ENCODE measurements at places on chromosomes 11 and 22.

GRCh38 chr11:125542709-125543108 lies 26.6 kb upstream of the EI24 start:
- DNase-seq: no peak

DNA sequence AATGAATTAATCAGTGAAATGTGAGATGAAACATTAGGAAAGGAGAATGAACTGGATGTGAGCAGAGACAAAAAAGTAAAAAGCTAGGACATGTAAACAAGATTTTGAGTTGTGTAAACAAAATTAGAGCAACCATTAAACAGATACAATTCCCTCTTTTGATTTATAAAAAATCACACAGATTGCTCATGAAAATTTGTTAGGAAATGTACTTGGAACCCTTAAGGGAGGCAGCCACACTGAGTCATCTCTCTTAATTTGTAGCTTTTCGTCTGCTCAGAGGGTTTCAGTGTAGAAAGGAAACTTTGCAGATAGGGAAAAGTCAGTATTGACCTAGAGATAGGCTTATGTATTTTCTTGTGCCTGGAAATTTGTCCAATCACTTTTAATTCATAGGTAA lies 49.6 kb upstream of the ME3 start:
- no peak for DNase-seq

GRCh38 chr11:20089796-20090653 lies 70.2 kb downstream of the DBX1 start:
- no peak for DNase-seq

- DNase-seq: no peak
Observed at GRCh38 chr22:47693606-47694005, 931.2 kb downstream of the TBC1D22A start.

GRCh38 chr11:116901211-116901610 lies 63.8 kb upstream of the APOA1 start:
- DNase-seq: no peak

DNA sequence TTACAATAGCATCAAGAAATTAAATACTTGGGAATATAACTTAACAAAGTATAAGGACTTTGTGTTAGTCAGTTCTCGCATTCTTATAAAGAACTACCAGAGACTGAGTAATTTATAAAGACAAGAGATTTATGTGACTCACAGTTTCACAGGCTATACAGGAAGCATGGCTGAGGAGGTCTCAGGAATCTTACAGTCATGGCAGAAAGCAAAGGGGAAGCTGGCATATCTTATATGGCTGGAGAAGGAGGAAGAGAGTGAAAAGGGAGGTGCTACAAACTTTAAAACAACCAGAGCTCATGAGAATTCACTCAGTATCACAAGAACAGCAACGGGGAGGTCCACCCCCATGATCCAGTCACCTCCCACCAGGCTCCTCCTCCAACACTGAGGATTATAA lies 32.0 kb upstream of the CCDC134 start:
- no peak for DNase-seq

DNA sequence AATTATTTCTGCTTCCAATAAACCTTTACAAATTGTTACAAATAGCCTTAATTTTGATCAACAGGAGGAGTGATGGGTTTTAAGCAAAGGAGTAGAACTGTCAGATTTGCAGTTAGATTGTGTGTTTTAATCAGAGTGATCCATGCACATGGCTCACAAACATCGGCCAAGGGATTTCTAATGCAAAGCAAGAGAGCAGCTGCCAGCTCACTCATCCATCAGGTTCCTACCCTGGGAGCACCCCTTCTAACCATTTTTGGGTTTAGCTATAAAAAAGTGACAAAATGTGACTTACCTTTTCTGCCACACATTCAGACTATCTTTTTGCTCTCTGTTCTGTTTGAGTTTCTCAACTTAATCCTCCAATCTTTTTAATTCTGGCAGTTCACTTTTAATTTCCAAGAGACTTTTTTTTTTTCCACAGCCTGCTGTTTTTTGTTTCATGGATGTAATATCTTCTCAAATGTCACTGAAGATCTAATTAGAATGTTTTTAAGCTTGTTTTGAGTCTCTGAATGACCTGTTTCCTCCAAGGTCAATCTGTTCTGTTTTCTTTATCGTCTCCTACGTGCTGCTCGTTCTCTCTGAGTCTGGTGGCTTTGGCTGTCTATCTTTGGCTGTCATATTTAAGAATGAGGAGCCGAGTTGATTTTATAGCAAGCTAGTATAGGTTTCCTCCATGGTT lies 6.0 kb downstream of the IZUMO1R start:
- DNase-seq: no peak
